ENCODE measurements at places on chromosomes 7 and 10. TPM values are rescaled to one million over a fixed set of nuclear protein-coding genes. Genes with fewer than 3 reads are reported as not detected.

The GRM3 gene
- not detected for total RNA-seq

The PNLIP gene
- total RNA-seq: not detected

The IGF2BP3 gene
- 0.04 TPM for total RNA-seq

The OR2A5 gene
- not detected for total RNA-seq

The CALML5 gene
- not detected for total RNA-seq

The C10orf143 gene
- 5.0 TPM for total RNA-seq

Data from activated CD8-positive, alpha-beta memory T cell treated with anti-CD3 and anti-CD28 coated beads for 36 hours (primary cell).